ENCODE measurements at places on chromosomes 2 and 18. TPM values are rescaled to one million over a fixed set of nuclear protein-coding genes. Genes with fewer than 3 reads are reported as not detected.

The KCNS3 gene
- total RNA-seq = 13.7 TPM

The EVA1A gene
- total RNA-seq = 3.1 TPM

The MPP4 gene
- total RNA-seq = 0.30 TPM

The MC2R gene
- not detected for total RNA-seq

The MRPL33 gene
- total RNA-seq = 116 TPM

The PER2 gene
- 22.0 TPM for total RNA-seq

The ADAM17 gene
- total RNA-seq = 47.0 TPM

The AGXT gene
- total RNA-seq = not detected

The GDF7 gene
- 15.9 TPM for total RNA-seq

DNA sequence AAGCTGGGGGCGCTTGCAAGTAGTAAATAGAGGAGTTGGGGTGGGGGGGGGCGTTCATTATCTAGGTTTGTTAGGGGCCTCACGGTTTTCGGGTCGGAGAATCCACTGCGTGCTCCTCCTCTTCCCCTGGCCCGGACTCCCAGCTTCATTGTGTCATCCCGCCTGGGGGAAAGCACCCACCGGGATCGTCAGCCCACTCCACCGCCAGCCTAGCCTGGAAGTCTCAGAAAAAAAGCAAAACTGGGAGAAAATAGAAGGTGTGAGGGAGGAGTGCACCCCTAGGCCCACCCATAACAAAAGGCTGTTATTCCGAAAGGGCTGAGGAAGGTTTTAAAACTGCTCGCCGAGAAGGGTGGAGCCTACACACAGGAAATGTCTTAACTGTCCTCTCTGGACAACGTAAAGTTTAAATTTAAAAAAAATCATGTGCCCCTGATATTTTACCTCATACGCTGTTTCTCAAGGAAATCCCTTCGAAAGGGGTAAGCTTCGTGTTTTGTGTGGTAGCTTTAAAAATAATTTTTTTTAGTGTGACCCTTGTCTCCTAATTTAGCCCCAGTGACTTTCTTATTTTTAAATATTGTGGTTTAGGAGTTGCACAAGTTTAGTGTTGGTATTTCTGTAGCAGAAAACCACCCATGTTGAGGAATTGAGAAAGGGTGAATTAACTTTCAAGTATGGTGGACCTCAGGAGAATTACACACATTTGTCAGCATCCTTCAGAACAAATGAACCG is 104.2 kb downstream of the SPTBN1 start:
- peak; percentile 55 for DNase-seq

- DNase-seq = peak; percentile 55
Measured at GRCh38 chr2:5365871-5366461, 326.2 kb upstream of the SOX11 start.

- DNase-seq = no peak
Measured at GRCh38 chr2:29260142-29260772, 145.0 kb downstream of the CLIP4 start.

DNA sequence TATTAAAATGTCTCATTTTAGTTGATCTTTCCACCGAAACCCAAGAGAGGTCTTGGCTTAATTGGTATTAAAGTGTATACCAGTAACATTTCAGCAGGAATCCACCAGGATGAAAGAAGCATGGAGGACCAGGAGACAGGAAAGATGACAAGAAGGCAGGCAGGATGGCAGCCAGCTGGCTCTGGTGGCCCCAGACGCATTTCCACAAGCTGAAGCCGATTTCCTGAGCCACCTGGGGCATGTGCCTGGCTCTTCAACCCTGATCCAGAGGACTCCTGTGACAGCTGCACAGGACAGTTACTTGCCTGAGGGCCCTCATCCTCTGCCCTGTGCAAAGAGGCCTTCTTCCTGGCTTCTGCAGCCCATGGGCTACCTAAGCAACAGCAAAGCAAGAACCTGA is 56.9 kb upstream of the NFU1 start:
- DNase-seq = no peak

DNA sequence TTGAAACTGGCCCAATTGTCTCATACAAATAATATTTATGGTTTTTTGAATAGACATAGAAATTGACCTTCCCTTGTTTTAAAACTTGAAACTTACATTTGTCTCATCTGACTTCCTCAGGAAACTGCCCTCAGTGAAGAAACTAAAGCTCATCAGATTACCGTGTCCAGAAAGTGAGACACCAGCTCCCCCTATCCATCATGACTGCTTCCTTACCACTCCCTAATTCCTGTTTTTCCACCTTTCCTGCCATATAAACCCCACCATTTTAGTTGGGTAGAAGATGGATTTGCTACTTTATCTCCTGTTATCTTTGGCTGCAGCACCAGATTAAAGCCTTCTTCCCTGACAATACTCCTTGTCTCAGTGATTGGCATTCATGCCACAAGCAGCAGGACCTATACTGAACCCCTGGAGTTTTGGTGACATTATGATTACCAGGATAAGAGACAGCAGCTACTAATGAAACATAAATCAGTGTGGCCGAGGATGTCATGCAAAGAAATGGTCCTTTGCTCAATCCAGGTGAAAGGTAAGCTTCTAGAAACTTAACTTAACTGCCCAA is 1627.6 kb upstream of the ZEB2 start:
- DNase-seq = no peak

GRCh38 chr2:54543733-54544396 is 87.7 kb downstream of the SPTBN1 start:
- no peak for DNase-seq

- DNase-seq = no peak
Measured at GRCh38 chr2:128781585-128782385, 463.1 kb upstream of the HS6ST1 start.

DNA sequence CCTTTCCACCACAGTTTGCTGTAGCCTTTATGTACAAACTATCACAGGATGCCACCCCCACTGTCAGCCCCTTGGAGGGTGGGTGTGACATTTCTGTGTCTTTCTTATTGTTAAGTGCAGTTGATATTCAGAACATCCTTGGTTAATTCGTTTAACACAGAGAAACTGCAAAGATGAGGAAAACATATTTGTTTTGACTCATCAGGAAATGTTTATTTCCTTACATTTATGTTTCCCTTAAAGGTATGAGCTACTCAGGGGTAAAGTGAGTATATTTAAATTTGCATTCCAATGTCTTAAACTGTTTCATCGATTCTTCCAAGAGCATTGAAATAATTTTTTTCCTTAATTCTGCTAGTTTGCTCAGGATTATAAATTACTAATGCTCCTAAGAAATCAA is 243.4 kb downstream of the RDH14 start:
- DNase-seq = no peak

GRCh38 chr2:177172034-177172880 is 40.3 kb upstream of the HNRNPA3 start:
- no peak for DNase-seq

- no peak for DNase-seq
Measured at GRCh38 chr2:195457873-195458272, 199.2 kb upstream of the SLC39A10 start.

DNA sequence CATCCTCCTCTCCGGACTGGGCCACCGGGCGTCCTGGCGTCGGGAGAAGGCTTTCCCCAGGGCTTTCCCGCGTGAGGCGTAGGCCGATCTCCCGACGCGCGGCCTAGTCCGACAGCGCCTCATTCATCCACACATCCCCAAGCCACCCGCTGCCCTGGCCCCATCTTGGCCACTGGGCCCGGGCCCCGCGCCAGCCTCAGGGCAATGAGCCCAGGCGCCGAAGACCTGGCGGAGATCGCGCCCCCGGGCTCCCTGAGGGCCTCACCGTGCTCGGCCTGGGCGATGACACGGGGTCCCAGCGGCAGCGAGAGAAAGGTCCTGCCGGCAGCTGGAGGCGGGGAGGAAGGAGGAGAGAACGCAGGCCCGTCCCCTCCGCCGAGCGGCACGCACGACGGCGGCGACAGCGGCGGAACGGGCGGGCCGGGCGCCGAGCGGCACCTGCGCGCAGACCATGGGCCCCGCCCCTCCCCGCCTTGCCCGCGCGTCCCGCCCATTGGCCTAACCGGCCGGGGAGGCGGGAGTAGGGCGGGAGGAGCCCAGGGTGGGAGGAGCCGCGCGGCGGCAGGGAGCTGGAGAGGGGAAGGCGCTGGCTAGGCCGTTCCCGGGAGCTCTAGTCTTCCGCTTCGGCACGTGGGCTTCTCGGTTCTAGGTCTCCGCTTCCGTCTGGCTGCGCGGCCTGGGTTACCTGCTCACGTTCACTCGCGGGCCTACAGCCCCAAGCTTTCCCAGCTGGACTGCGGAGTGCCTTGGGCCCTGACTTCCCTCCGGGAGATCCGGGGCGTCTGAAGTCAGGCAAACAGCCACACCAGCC is at the start of gene OLA1:
Gene OLA1 (minus strand): TSS at position 346 of the 811 bp plus-strand sequence. CDS start 1,717 bp downstream, outside the sequence.
- peak; percentile 97 for DNase-seq

GRCh38 chr2:150147889-150148683 is 339.4 kb downstream of the RND3 start:
- no peak for DNase-seq

DNA sequence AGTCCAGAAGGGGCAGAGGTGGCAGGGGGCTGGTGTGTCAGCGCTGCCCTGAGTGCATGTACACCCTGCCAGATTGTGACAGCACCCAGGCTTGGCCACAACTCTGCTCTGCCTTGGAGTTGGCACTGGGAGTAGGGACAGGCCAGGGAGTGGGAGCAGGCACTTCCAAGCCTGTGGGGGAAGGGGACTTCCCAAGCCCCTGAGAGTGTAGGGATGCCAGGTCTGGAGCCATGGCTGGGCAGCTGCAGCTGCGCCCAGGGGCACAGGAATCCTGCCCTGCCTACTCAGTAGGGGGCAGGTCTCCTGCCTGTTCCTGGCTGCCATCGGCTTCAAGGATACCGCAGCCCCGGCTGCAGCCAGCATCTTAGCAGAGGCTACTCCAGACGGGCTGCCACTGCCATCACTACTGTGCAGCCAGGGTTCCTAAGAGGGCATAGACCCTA is 109.4 kb downstream of the CALCRL start:
- DNase-seq = no peak

DNA sequence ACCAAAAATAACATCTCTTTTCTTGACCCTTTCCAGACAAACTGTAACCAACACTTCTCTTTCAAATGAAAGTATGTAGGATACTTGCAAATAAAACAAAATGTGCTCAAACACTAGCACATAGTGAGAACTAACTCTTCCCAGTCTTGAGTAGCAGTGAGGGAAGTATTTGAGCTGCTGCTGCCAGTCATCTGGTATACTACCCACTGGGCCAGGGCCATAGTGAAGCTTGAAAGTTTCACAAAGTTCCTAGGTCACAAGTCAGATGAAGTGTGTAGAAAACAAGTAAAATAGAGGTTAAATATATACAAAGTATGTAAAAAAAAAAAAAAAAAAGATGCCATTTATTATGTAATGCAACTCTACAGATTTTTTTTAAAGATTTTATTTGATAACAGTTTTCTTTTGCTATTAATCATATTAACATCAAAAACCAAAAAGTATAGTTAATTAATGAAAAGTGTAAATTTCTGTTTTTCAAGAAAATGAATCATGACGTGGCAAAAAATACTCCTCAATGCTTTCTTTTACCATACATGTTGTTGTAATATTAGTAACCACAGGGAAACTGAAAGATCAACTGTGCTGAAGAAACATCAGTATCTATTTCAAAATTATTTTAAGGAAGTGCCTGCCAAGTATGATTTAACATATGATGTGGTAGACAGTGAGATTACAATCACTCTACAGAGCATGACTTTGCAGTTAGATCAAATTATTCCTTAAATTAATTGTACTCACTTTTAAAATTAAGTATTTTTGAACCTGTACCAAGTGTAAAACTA is 21.6 kb upstream of the TRIB2 start:
- no peak for DNase-seq

- no peak for DNase-seq
Measured at GRCh38 chr2:217247476-217247875, 387.6 kb upstream of the TNP1 start.

- no peak for DNase-seq
Measured at GRCh38 chr18:11909061-11909455, 941 bp upstream of the MPPE1 start.

DNA sequence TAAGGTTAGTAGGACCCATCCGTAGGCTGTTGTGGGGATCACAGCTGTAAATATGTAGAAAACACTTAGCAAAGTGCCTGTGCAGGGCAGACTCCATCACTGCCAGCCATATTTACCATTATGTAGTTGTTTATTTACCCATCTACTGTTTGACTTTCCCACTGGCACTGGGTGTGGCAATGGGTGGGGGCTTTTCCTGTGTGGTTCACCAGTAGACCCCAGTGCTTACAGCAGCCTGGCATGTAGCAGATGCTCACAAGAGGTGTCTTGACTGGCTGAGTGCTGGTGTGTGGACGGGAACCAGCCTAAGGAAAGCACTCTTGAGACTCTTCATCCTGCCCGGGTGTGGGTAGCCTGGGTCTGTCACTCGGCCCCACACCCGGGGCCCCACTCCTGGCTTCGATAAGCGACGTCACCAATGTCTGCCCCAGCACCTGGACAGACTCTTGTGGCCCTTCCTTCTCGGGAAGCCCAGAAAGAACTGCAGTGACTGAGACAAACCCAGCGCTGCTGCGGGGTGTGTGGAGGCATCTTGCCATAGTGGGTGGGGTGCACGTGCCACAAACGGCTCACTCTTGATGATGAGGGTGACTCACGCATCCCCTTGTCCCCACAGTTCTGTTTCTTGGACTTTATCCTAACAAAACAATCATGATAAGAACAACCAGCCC is 78.3 kb downstream of the HDAC4 start:
- no peak for DNase-seq

GRCh38 chr2:175577368-175577970 is 396.0 kb upstream of the ATP5MC3 start:
- no peak for DNase-seq

DNA sequence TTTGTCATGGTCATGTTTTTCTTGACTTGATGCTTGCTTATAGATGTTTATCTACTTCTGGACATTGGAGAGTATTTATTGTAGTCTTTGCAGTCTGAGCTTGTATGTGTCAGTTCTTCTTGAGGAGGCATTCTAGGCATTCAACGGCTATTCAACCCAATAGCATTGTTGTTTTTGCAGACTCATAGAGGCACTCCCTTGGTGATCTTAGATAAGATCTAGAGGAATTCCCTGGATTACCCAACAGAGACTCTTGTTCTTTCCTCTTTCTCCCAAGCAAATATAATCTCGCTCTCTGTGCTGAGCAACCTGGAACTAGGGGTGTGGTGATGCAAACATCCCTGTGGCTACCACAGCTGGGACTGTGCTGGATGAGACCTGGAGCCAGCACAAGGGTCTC is 40.4 kb downstream of the SYT4 start:
- DNase-seq = no peak

GRCh38 chr2:41774011-41774605 is 273.7 kb upstream of the PKDCC start:
- no peak for DNase-seq

DNA sequence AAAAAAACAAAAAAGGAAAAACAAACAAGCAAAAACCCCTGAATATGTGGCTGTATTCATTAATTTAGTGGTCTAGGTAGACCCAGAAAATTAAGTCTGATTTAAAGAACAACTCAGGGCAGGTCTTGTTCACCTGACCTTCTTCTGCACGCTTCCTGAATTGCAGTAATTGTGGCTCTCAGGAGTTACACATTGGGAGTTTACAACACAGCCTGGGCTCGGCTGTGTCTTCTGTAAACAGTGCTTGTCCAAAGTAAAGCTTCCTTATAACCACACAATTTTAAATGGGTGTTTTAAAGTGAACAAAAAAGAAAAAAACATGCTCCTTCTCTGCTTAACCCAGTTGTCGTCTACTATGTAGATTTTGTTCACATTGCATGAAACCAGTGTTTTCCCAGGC is 8.3 kb upstream of the MTIF2 start:
- no peak for DNase-seq

Measured in aorta (tissue), 5 donors.